ENCODE measurements at places on chromosomes 5 and 9.

GRCh38 chr5:178289438-178289837 lies 56.8 kb upstream of the PHYKPL start:
- no peak for DNase-seq

DNA sequence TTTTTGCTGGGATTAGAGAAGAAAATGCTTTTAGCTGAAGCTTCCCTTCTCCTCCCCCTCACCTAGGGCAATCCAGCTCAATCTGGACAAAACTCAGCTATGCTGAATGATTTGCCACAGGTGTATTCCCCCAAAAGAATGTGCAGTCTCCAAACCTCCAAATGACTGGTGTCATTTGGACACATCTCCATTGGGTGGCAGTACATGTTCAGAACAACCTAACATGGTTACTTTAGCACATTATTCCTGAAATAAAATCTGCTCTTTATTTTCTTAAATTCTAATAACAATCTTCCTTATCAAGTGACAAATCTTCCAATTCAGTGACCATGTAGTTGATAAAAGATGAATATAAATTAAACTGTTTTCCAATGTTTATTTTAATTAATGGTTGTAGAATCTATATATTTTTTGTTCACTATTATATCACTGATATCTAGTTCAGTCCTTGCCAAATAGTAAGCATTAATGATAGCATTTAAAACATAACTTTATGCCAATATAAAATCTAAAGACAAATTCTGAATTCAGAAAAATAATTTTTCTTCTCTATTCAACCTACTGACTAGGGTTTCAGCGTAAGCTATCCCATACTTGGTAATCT lies 61.3 kb upstream of the MOCS2 start:
- peak; percentile 53 for DNase-seq

GRCh38 chr9:2260417-2261306 lies 245.5 kb downstream of the SMARCA2 start:
- DNase-seq, result peak; percentile 57

DNA sequence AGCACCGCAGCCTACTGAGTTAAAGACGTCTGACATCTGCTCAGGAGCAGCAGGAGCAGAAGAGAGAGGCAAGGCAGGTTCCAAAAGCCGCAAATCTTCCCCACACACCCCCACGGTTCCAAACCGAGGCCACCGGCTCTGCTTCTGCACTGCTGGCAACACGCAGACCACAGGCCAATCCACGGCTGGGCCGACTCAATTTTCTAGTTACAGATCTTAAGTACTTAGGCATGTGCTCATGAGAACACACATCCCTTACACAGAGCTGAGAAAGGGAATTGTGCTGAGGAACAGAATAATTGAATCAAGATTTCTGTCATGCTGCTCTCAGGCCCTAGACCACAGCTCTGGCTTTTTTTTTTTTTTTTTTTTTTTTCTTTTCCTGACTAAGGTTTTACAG lies 32.6 kb downstream of the PAX5 start:
- DNase-seq, result no peak

DNA sequence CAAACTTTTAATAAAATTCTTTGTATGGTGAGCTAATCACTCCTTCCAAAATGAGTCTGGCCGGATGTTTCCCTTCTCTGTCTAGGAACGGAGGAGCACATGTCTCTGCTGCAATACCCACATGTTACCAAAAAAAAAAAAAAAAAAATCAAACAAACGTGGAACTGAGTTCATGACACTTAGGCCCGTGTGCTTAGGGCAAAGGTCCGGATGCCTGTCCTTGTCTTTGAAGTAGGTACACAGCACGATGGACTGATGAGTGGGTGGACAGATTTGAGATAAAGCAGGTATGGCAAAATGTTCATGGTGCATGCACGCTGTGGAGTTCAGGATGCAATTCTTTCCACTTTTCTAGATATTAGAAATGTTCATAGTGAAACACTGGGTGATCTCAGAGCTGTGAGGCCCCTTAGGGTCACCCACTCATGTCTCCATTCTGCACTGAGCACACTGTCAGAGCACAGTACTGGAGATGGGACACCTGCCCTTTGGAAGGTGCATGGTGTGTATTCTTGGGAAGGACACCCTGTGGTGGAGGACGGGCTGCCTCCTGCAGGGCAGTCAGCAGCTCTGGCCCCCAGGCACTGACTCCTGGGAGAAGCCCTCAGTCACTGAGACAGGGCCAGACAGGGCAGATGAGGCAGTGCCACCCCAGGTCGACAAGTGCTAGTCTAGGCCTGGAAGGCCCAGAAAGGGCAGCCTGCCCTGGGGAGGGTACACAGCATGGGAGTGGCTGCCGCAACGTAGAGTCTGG lies 43.6 kb downstream of the GADD45G start:
- no peak for DNase-seq

GRCh38 chr5:170296935-170297588 lies 515 bp downstream of the LCP2 start:
- DNase-seq, result no peak

All from EL (cell line).